ENCODE measurements at places on chromosomes 6 and 20. TPM values are rescaled to one million over a fixed set of nuclear protein-coding genes. Genes with fewer than 3 reads are reported as not detected.

DNA sequence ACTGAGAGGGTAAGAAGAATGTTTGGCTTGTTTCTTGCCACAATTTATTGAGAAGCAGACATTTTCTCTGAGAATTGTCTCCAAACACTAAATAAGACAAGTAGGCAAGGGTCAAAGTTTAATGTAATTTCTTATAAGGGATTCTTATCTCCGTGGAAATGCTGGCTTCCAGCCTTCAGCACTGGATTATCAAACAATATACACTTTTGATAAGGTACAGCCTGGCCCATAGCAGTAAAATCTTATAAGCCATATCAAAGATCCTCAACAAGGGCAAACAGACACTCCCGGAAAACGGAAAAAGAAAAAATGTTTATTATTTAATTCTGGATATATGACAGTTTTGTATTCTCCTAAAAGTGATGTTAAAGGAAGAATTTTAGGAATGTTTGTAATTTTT, 18.5 kb upstream of the ZSCAN9 start:
- H3K27ac ChIP-seq = no peak overlapping the region
- H3K4me3 ChIP-seq = no peak overlapping the region

- peak; percentile 84 for DNase-seq
- H3K27ac ChIP-seq = peak overlapping the region; percentile 28
- peaks cover 39% of the 10 kb centered on the region for H3K4me1 ChIP-seq
- H3K36me3 ChIP-seq = no peaks in the 10 kb centered on the region
- no peak overlapping the region for H3K4me3 ChIP-seq
Observed at GRCh38 chr6:2237001-2237400, 8.4 kb downstream of the GMDS start.

Gene SAMD5
- not detected for total RNA-seq

Gene ADGRB3
- 0.05 TPM for total RNA-seq

Measured in HFFc6 (cell line).